ENCODE measurements at places on chromosomes 3 and 15. TPM values are rescaled to one million over a fixed set of nuclear protein-coding genes. Genes with fewer than 3 reads are reported as not detected.

Gene FETUB
- total RNA-seq = 0.36 TPM

Gene LRRC49
- total RNA-seq = 18.0 TPM

Gene DOCK3
- 0.43 TPM for total RNA-seq

Gene STIMATE
- 7.7 TPM for total RNA-seq

- peak; percentile 95 for DNase-seq
Observed at GRCh38 chr3:15646851-15647511, 45.4 kb downstream of the BTD start.

DNA sequence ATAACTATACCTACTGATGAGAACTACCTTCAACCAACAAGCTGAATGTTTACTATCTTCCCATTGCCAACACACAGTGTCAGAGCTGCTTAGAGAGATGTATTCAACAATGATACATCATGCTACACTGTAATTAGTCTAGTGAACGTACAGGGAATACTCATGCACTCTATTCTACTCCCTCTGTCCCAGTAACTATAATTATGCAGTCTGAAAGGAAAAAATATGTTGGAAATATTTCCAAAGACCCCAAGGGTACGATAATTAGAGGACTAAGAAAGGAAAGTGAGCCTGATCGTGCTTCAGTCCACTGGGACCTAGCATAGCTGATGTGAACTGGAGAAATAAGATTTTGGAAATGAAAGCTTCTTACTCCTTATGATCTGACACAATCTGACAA lies 36.9 kb upstream of the FSIP1 start:
- no peak for DNase-seq

GRCh38 chr3:189041482-189042090 lies 130.2 kb upstream of the TPRG1 start:
- peak; percentile 6 for DNase-seq

GRCh38 chr3:69305011-69305410 lies 80.9 kb downstream of the FRMD4B start:
- peak; percentile 47 for DNase-seq

GRCh38 chr3:163273694-163274093 lies 1777.1 kb downstream of the OTOL1 start:
- no peak for DNase-seq

DNA sequence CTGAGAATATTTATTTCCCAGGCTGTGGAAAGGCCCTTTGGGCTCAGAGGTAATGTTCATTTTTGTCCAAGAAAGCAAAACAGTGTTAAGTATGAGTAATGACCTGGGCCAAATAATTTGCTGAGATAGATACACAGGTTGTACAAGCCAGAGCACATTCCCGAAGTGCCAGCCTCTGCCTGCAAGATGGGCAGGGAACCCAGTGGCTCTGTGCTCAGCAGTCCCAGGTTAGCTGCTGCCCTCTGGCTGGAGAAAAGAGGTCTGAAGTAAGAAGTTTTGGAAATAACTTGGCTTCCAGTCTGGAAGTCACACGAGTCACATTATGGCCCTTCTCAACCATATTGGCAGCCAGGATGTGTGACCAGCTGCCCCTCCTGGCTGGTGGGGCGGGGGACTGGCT lies 20.2 kb downstream of the MYZAP start:
- peak; percentile 20 for DNase-seq

DNA sequence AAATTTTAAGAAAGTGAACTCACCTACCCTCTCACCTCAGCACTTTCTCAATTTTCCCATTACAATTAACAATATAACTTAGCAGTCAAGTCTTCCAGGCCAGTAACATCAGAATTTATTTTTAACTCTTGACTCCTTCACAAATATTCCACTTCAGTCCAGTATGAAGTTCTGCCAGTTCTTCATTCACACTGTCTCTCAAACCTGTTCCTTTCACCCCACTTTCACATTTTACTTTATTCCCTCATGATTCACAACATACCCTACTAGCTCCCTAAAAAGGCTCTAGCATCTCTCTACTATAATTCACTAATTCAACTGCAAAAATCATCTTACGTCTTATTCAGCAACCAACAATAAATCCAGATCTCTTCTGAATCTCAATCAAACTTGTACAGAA lies 3.8 kb downstream of the GSK3B start:
- no peak for DNase-seq

- DNase-seq = no peak
Observed at GRCh38 chr3:32532434-32532833, 29.8 kb upstream of the CMTM6 start.

DNA sequence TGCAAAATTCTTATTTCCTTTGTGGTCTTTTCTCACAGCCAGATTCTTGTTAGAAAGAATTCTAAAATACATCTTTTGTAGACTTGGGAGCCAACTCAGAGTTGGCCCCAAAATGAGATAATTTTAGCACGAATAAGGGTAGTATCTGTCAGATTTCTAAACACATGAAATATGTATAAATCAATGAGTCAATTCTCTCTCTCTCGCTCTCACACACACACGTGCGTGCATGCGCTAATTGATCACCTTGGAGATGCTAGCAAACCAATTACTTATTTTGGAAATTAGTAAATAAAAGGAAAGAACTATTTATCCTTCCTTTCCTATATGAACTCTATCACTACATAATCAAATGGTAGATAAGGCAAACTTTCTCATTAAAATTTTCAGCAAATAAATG lies 32.9 kb upstream of the PIK3R4 start:
- DNase-seq = no peak

DNA sequence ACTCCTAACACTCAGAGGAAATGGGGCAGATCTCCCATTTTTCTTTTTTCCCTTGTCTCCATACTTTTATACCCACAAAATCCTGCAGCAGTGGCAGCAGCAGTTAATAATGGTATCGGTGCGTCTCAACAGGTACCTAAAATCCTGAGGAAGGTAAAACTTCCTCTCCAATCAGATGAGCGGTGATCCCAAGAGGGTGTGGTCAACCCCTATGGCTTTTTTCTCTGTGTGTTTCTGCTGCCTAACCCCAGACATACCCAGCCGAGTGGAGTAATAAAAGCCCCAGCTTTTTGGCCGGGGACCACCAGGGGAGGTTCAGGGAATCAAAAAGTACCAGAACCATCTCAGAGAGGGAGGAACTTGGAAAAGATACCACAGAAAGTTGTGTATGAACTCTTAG lies 9.1 kb downstream of the GK5 start:
- DNase-seq = no peak

GRCh38 chr3:10189557-10190354 lies 25.0 kb downstream of the IRAK2 start:
- DNase-seq = no peak

GRCh38 chr3:178665747-178666146 lies 129.5 kb downstream of the KCNMB2 start:
- no peak for DNase-seq

DNA sequence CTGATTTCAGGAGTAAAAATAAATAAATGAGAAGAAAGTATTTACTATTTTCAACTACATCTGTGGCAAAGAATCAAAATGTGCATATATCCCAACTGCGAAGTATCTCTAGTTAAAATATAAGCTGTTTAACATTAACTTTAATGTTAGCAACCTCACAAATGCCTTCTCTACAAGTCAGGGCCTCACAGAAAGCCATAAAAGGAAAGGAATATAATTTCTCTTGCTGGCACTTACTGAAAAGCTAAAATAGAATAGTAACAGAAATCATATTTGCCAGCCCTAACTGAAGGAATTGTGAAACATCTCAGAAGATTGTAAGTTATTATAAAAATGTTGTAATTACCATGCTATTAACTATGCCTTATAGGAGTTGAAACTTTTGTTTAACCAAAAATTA lies 65.1 kb upstream of the MBNL1 start:
- DNase-seq = no peak

GRCh38 chr3:44228900-44229299 lies 12.8 kb upstream of the TOPAZ1 start:
- DNase-seq = no peak

- no peak for DNase-seq
Observed at GRCh38 chr3:141231952-141232823, 563 bp downstream of the PXYLP1 start.

- no peak for DNase-seq
Observed at GRCh38 chr3:26029321-26029720, 239.4 kb downstream of the OXSM start.

DNA sequence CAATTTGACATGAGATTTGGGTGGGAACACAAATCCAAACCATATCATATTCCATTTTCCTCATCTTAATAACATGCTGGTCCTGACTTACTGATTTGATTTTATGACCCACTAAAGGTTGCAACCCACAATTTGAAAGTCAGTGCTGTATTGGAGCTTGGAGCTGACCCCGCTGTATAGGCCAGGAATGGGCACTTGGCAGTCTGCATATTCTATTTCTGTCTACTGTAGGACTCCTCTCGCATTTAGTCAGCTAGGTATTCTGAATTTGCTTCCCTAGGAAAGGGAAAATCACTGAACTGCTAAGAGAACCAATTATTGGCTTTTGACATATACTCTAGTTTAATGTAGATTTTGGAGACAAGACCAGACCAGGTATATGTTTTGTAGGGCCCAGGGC lies 157.0 kb downstream of the MFSD1 start:
- no peak for DNase-seq

DNA sequence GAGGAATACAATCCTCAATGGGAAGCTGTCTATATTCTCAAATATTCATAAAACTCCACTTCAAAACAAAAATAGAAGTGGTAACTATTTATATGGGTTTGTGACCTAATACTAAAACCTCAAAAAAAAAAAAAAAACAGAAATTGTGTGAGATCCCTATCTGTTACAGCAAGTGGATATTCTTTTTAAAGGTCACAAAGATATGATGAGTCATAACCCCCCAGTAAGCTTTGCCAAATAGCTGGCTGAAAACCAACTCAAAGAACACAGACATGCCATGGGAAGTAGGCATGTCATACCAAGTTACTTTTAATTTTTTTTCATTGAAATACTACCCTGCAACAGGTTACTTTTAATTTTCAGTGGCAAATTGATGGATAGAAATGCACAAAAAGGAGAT lies 62.5 kb downstream of the CBLB start:
- DNase-seq = no peak

DNA sequence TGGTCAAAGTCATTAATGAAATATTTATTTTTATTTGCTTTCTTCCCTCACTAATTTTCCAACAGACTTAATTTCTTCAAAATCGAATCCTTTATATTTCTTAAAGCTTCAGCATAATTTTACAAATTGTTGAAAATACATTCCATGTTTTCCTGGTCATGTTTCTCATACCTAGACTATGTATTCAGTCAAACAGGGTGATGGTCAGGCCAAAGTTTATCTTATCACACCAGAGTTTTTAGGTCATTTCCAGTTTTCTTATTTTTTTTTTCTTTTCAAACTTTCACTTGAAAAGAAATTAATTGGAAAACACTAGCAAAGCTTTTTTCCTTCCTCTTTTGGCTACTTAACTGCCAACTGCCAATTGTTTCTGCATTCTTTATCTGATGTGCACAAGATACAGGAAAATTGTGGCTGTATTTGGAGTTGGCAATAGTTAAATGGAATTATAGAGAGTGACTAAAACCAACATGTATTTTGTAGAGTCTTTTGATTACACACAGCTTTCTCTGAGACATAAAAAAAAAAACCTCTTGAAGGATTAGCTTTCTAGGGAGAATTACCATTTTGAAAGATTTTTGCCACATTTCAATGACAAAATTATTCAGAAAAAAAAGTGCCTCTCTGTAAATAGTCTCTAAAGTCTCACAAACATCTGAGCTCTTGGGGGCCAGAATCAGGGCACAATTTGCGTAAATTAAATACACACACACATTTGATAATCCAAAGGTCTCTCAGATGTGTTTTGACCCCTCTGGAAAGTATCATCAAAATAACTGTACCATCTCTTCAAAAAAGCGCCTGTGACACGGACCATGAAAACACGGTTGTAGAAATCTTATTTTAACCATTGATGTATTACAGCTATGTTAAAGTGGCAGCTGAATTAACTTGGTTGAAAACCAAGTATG lies 603.2 kb upstream of the KCNMB2 start:
- DNase-seq = no peak

DNA sequence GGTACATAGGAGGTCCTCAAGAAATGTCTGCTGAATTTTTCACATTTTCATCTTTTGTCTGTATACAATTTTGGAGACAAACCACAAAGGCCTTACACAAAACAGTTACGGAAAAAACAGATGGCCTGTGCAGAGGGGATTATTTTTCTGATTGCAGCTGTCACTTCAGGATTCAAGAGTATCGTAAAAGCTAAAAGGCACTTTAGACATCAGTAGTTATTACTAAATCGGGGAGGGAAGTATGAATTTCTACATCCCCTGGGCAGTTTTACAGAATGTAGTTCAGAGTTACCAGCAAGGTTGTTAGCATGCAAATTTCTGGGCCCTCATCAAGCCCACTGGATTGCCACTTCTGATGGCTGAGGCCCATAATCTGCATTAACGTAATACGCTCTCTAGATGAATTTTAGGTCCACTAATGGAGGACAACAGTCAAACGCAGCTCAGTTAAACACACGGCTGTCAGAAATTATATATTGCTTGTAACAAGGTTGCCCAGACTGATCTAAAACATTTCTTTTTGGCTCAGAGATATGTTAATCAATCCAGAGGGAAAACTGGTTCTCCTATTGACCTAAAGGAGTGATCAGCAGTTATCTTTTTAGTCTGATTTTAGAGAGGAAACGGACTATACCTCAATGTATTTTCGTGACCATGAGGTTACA lies 1.1 kb downstream of the RIOX2 start:
- no peak for DNase-seq

- DNase-seq = no peak
Observed at GRCh38 chr15:100261302-100262240, 80.2 kb downstream of the ADAMTS17 start.

- no peak for DNase-seq
Observed at GRCh38 chr15:93466380-93466779, 377.4 kb upstream of the RGMA start.

DNA sequence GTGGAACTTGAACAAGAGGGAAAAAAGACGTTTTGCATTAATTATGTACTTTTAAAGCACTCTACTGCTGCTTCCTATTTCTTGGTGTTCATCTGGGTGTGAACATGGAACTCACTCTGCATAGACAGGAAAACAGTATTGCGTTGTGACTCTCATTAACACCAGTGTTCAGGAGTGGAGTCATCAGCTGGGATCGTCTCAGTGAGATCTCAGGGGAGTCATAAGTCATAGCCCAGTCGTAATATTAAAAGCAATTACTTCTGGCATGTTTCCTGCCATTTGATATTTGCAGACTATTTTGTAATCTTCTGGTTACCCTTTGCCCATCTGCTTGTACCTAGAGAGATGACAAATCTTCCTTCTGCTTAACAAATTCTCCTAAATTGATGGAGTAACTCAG lies 462.0 kb upstream of the ATP11B start:
- DNase-seq = no peak

DNA sequence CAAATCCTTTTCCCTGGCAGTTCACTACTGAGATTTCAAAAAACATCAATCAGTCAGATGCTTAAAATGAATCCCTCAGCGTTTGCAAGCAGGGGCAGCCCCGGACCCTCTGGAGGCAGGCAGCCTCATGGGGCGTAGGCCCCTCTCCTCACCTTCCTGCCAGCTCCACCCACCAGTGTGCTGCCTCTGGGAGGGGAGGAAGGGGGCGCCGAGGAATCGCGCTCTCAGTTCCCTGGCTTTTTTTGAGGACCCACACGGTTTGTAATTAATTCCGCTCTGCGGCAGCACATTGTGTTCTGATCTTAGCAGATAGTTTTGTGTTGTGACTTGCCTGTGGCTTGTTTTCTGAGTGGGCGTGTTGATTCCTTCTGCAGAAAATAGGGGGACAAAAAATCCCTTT lies 159.9 kb downstream of the KLF13 start:
- DNase-seq = no peak

Measured in epithelial cell of proximal tubule (primary cell).